ENCODE measurements at places on chromosomes 11 and 22.

DNA sequence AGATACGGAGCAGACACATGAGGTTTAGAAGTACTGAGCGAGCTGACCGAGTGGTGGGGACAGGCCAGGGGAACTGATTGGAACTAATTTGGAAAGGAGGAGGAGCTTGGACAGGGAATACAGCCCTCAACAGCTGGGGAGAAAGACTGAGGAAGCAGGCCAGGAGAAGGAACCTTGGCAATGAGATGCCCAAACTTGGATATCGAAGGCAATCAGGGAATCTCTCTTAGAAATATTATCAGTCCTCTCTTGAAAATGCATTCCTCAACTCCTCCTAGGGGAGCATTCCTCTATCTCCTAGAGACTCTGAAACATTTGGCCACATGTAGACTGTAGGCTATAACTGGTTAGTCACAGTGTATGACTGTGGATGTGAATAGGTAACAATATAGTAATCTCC lies 284.6 kb downstream of the GUCY1A2 start:
- DNase-seq, result no peak

DNA sequence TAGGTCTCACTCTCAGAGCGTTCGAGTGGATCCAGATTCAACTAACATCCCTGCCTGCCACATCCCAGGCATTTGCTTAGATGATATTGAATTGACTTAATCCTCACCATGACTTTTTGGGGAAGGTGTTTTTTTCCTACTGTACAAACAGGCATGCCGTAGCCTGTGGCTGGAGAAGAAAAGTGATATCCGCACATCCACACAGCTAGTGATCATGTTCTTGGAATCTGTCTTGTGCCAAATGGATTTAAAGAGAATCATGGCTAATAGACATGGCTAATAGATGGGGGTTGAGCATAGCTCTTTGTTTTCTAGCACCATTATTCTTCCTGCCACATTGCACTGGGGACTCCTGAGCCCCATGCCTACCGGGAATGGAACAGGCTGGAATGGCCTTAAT lies 82.1 kb upstream of the THY1 start:
- DNase-seq, result no peak

DNA sequence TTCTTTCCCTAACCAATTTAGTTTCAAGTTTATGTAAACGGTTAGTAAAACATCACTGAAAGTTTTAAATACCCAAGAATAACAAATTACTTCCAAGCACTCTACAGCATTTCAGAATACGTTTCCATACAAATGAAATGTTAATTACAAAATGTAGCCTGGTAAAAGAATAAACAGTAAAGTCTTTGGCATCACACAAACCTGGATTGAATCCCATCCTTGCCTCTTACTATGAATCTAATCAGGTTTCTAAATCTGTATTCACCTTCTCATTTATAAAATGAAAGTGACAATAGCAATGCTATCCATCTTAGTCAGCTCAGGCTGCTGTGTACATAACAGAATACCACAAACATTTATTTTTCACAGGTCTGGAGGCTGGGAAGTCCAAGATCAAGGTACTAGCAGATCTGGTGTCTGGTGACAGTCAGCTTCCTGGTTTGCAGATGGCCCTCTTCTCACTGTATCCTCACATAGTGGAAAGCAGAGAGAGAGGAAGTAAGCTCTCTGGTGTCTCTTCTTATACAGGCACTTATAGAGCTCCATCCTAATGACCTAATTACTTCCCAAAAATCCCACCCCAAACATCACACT lies 19.2 kb downstream of the FAM168A start:
- no peak for DNase-seq

GRCh38 chr11:12410006-12410728 lies 32.8 kb downstream of the PARVA start:
- no peak for DNase-seq

DNA sequence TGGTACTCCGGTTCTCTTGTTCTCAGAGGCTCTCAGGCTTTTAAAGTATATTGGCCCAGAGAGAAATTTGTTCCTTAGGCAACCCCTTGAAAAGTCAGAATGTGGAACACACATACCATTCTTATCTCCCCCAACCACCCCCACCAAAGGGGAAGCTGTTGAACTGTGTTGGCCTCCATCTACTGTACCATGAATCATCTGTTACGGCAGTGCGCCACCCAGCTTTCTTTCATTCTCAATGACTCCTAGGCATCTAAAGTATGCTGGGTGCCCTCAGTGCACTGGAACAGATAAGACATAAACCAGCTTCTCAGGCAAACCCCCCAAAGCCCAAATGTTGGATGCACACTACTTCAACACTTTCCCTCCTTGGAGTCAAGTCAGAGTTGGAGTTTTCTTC lies 696.2 kb upstream of the TENM4 start:
- DNase-seq, result peak; percentile 84

- DNase-seq, result no peak
These were observed 127.0 kb upstream of the CTSC start for GRCh38 chr11:88464528-88464927.
